Left lung (tissue), 14 donors: ENCODE measurements at places on chromosomes 13 and 19. TPM values are rescaled to one million over a fixed set of nuclear protein-coding genes. Genes with fewer than 3 reads are reported as not detected.
A peak's percentile ranks its signal among the peaks of the same experiment; 100 is the strongest.

DNA sequence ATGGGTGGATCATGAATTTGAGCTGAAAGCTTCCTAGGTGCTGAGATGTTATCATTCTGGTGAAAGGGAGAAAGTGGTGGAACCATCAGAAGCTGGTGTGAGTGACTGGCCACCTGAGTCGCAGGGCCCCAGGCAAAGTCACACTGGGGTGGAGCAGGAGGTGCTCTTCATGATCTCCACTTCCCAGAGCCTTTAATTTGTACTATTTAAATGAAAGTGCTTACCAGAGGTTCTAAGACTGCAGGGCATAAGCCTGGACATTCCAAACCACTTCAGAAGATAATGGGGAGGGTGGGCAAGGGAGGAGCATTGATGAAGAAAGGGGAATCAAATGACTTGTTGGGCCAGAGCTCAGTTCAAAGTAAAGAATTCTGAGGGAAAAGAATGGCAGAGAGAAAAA is 156.1 kb downstream of the RGCC start:
- no peak for DNase-seq

GFY gene
- total RNA-seq = not detected

AMER2 gene
- not detected for total RNA-seq

DNA sequence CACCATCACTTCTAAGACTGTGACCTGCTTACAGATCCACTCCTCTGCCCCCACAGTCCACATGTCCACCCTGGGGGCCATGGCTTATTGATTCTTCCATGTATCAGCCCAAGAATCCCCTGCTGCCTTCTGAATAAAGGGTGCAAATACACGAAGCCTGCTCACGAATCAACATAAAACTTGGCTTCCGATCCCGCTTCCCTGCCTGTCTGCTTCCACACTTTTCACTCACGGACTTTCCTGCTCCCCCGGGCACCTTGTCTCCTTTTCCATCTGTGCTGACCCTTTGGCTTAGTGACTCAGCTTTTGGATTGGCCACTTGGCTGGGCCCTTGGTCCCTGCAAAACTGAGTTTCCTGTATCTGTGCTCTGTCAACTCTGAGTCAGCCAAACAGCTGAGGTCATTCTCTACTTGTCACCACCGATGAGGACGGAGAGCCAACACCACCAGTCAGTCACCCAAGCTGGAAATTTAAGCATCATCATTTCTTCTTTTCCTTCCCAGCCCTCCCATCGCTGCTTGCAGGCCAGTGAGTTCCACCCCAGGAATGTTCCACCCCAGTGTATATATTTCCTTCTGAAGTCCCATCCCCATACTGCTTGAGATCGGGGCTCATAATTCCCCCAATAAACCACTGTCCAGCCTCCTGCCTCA is 11.4 kb upstream of the USP12 start:
- no peak for DNase-seq

GRCh38 chr13:37956536-37956935 is 87.0 kb upstream of the TRPC4 start:
- no peak for DNase-seq

SPATA13 gene
- 18.6 TPM for total RNA-seq

N4BP2L2 gene
- 123 TPM for total RNA-seq

- DNase-seq = no peak
Measured at GRCh38 chr19:46946611-46947238, 72.9 kb upstream of the NPAS1 start.

GRCh38 chr13:35530581-35530980 is 54.1 kb upstream of the MAB21L1 start:
- DNase-seq = no peak

GRCh38 chr19:39100500-39101166 is 16.5 kb downstream of the ACP7 start:
- DNase-seq = no peak

- no peak for DNase-seq
Measured at GRCh38 chr13:43307921-43308433, 284.6 kb downstream of the DNAJC15 start.

- DNase-seq = no peak
Measured at GRCh38 chr13:68806125-68806524, 1301.5 kb upstream of the ATXN8OS start.

ERFL gene
- total RNA-seq = 0.15 TPM

TMPRSS9 gene
- total RNA-seq = not detected

DNA sequence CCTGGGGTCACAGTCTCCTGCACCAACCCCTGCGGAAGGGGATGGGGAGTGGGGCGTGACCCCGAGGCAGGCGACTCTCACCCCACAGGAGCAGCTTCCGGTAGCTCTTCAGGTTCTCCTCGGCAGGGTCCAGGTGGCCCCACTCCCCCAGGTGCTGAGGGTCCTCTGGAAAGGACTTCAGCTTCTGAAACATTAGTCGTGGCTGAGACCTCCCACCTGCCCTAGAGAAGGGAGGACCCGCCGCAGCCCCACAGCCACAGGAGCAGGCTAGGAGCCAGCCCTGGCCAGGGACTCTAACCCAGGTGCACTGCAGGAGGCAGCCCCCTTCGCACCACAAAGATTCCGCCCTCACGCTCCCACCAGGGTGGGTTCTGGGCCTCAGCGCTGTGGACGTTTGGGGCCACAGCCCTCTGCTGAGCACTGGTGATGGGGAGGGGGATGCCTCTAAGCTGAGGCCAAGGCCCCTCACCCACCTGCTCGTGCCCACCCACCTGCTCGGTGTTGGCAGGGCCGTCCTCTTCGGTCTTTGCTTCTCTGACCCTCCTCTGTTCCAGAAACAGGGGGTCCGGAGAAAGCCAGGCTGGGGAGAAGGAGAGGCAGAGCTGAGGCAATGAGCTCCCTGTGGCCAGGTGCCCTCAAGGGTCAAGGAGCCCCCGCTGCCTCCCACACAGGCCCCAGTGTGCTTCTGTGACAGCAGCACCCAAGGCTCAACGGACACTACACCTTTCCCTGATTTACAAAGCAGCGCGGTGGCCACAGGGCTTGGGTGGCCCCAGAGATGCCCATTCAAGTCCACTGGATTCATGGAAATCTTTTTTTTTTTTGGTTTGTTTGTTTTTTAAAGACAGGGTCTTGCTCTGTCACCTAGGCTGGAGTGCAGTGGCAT is 11.0 kb downstream of the ZSCAN18 start:
- no peak for DNase-seq

- no peak for DNase-seq
Measured at GRCh38 chr19:32268381-32268780, 77.0 kb upstream of the ZNF507 start.

C13orf46 gene
- total RNA-seq = 7.1 TPM

ZNF442 gene
- 3.5 TPM for total RNA-seq

- no peak for DNase-seq
Measured at GRCh38 chr19:6590258-6590826, 608 bp downstream of the CD70 start.

ZNF607 gene
- 6.5 TPM for total RNA-seq

DNA sequence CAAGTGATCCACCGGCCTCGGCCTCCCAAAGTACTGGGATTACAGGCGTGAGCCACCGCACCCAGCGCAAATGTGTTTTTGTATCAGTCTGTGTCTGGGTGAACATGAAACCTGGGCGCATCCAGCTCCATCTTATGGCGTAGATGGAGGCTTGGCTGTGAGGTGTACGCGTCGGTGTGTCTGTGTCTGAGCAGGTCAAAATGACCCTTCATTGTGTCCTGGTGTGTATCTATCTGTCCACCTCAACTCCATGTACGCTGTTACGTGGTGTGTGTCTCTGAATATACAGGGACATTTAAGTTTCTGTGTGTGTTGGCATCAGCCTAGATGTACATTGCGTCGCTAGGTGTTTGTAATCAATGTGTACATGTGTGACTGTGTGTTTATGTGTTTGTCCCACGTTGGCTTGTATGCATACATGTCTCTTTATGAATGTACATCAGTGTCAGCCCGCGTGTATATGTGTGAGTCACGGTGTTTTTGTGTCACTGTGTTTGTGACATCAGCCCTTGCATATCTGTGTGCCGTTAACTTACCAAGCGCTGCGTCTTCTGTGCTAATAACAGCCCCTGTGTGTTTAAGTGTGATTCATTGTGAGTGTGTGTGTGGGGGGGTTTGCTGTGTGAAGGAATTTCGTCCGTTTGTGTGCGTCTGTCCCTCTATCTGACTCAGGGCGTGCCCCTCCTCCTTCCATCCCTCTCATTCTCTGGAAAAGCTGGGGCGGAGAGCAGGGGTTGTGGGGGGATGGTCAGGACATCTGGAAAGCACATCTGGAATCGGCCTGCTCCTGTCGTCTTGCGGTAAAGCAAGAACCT is 6.4 kb downstream of the AXL start:
- DNase-seq = peak; percentile 65

DNA sequence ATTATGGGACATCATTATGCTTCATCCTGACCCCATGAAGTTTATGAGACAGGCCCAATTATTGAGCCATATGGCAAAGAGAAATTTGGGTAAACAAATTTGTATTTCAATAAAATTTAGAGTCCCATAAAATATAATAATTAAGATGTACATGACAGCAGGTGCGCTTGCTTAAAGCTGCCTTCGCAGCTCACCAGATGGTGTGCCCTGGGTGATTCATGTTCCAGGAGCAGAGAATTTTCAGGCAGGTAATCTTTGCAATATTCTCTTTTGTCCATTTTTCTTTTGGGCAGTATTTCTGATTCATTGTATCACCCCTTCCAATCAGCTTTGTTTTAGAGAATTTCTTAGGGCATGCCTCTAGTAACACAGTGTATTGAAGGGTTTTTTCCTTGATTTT is 39.5 kb upstream of the WASF3 start:
- no peak for DNase-seq
